ENCODE measurements at places on chromosomes 7 and 10.

DNA sequence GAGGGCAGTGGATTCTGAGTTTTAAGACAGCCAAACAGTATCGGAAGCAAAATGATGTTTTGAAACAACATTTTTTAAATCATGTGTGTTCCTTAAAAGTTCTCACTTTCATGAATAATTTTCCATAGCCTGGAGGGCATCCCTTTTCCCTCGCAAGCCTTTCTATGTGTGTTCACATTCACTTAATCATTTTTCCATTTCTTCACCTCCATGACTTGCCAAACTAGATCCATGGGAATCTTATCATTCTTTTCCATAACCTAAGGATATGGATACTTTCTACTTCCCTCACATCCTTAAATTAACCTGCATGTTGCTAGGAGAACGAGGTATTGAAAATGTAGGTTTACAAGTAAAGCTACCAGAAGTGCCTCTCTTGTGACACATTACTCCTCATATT, 94.2 kb upstream of the NPVF start:
- no peak for DNase-seq

GRCh38 chr7:37633048-37633447, 50.5 kb upstream of the GPR141 start:
- DNase-seq = no peak

DNA sequence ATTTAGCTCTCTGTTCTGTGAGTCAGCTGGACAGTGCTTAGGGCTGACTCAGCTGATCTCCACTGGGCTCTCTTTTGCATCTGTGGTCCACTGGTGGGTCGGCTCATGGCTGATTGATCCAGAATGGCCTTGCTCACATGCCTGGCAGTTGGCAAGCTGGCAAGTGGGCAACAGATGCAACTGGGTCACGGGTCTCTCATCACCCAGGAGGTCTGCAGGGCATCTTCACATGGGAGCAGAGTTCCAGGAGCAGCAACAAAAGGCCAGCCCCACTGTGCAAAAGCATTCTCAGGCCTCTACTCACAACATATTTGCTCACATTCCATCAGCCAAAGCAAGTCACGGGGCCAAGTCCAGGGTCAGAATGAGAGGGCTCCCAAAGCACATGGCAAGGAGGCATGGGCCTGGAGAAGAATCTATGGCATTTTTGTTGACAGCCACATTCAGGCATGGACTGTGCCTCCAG, 98.8 kb downstream of the OAT start:
- no peak for DNase-seq

DNA sequence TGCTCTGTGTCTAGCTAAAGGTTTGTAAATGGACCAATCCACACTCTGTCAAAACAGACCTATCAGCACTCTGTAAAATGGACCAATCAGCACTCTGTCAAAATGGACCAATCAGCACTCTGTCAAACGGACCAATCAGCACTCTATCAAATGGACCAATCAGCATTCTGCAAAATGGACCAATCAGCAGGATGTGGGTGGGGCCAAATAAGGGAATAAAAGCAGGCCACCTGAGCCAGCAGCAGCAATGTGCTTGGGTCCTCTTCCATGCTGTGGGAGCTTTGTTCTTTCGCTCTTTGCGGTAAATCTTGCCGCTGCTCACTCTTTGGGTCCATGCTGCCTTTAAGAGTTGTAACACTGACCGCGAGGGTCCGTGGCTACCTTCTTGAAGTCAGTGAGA, 740.5 kb upstream of the POM121L12 start:
- peak; percentile 46 for DNase-seq

GRCh38 chr10:97534746-97535367, 36.1 kb downstream of the UBTD1 start:
- DNase-seq = peak; percentile 58

DNA sequence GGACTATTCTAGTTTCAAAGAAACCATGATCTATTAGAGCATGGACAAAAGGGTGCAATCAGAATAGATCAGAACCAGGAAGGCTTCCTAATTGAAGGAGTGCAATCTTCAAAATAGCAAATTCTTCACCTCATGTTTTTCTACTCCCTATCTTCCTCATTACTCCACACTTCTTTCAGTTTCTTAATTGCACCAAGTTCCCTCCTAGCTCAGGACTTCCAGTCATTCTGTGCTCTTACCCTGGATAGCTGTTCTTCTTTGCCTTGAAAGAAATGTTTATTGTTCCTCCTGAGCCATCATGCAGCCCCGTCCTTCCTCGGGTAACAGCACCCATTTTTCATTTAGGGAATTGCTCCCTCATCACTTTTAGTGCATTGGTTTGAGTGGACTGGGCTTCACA, 23.1 kb downstream of the TRPV5 start:
- no peak for DNase-seq

DNA sequence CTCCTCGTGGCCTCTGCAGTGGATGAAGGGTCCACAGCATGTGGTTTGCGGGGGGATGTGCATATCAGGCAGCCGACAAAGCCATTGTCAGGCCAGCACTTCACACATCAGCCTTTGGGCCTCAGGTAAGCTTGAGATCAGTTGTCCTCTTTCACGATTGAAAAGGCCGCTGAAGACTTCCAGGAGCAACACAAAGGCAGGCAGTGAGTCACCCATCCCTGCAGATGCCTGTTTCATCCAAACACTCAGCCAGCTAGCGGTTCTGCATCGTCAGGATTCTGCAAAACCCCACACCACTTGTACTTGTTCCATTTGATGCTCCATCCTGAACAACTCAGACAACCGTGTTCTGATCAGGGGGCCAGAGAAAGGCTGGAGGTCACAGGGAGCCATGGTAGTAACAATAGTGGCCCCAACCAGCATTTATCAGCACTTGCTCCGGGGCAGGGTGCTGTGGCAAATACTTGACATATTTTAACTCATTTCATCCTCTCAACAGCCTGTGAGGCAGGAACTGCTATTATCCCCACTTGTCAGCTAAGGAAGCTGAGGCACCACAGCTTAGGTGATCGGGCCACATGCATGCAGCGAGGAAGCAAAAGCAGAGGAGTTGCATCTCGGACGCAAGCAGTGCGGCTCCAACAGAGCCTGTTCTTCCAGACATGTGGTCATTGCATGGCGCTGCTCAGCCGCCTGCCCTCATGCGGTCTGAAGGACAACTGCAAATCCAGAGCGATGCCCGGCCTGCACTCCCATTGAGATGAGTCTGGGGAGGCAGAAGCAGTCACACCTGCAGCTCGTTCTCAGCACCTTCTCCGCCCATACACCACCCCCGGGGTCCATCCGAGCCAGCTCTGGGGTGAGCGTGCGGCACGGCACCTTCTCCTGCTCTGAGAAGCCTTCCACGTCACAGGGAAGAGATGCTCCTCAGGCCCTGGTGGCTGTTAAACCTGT, 144.9 kb downstream of the PAXIP1 start:
- DNase-seq = no peak

- peak; percentile 9 for DNase-seq
These were observed 64.0 kb downstream of the MTPAP start for GRCh38 chr10:30284865-30285594.

- DNase-seq = no peak
These were observed 59.8 kb downstream of the SLC25A40 start for GRCh38 chr7:87816389-87816788.

DNA sequence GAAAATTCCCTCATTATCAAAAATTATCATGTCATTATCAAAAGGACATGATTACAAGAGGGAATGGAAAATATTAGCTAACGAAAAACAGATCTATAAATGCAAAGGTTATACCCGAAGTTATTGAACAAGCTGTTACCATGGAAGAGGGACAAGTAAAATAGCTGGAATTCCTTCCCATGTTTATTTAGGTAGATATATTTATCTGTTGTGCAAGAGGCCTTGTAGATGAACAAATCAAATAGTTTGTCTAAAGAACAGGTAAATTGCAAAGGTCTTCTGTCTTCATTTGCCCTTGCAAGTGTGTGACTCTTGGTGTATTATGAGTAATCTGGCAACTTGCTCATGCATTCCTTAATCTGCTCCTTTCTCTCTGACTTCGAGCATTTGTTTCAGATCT, 1170.9 kb downstream of the SORCS1 start:
- no peak for DNase-seq

DNA sequence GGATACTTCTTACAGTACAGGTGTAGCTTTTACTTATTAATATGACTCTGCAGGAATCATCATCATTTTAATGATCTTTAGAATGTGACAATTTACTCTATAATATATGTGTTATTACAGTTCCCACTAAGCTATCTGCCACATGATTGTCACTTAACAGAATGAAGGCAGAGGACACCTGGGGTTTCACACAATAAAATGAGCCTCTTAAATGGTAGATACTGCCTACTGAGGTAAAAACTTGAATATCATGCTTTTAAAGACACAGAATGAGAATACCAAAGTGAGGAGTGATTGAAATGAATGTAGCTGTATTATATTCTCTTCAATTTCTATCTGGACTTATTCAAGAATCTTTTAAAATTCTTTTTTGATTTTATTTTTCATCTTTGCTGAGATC, 1255.3 kb upstream of the LRRN3 start:
- no peak for DNase-seq

GRCh38 chr7:134548877-134549276, at the start of gene AKR1B15:
Gene AKR1B15 (plus strand): TSS chr7:134549110. CDS start chr7:134564620, 15,510 bp downstream.
- no peak for DNase-seq

DNA sequence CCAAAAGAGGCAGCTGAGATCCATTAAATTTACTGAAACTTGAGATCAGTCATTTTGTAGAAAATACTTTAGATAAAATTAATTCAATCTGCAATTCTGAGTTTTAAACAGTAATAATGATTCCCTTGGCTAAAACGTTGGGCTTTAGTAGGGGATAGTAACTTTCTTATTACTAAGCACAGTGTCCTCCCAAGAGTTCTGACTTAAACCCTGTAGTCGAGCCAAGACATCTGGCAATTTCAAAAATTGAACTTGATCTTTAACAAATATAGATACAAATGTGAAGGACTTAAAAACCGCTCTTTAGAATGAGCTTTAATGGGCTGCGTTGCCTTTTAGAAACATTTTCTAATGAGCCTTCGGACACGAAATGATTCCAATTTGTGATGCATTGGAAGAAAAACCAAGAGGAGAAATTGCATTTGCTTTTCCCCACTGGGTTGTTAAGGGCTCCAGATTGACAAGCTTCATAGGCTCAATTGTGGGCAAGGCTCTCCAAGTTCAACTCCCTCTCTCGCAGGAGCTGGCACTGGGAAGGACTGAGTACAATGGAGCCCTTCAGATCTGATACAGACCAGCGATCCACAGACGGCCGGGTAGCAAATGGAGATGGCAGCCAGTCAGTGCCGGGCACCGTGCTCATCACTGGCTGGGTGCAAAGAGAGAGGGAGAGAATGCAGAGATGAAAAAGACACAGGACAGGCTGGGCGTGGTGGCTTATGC, 921.3 kb upstream of the AUTS2 start:
- no peak for DNase-seq

GRCh38 chr7:14000247-14000646, 10.8 kb upstream of the ETV1 start:
- peak; percentile 28 for DNase-seq

DNA sequence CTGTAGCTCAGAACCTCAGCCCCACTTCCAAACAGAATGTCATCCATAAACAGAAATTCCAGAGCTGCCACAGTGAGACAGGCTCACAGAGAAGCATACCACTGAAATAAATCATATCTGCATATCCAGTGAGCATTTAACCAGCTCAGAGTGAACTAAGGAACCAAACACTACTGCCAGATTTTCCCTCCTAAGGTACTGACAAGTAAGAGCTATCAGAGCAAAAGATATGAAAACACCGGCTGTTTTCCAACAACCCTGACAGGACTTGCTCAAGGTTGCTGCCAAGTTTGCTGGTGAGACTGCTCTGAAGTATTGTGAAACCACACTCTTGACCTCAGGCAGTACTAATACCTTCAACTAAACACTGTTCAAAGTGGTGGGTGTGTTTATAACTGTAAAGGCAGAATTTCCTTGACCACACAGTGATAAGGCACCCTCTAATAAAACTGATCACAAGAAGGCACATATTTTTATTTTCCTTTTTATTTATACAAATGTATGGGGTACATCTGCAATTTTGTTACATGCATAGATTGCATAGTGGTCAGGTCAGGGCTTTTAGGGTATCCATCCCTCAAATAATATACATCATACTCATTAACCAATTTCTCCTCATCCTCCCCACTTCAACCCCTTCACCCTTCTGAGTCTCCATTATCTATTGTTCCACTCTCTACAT, 18.3 kb downstream of the SGMS1 start:
- DNase-seq = no peak

DNA sequence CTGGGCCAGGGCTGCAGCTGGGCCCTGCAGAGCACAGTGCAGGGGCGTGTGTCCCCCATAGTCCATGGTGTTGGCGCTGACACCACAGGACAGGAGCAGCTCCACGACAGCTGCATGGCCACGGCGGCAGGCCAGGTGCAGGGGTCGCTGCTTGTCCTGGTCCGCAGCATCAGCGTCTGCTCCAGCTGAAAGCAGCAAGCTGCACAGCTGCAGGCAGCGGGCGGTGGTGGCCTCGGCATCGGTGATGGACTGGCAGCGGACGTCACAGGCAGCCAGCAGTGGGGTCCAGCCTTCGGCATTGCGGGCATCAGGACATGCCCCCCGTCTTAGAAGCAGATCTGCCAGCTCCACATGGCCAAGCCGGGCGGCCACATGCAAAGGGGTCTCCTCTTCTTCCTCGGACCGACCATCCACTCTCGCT, 6.0 kb downstream of the ASB10 start:
- no peak for DNase-seq

- DNase-seq = no peak
These were observed 28.3 kb upstream of the ELMO1 start for GRCh38 chr7:37476881-37477450.

DNA sequence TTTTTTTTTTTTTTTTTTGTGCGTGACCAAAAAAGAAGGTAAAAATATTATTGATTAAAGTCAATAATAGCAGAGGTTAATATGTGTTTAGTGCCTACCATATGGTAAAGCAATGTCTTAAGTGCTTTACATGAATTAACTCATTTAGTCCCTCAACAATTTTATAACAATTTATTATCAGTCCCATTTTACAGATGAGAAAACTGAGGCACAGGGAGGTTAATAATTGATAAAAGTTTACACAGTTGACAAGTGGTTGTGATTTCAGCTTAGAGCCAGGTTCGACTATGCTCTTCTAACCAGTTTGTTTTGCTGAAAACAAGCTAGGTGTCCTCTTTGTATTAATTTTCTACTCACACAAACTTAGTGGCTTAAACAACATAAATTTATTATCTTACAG, 67.0 kb downstream of the EXOC4 start:
- DNase-seq = no peak

- DNase-seq = no peak
These were observed 165.2 kb upstream of the TMEM72 start for GRCh38 chr10:44745920-44746319.

Data from NAMALWA (cell line).